ENCODE measurements at places on chromosomes 12 and 14.

GRCh38 chr12:89786177-89786810, 77.7 kb upstream of the ATP2B1 start:
- DNase-seq = no peak

DNA sequence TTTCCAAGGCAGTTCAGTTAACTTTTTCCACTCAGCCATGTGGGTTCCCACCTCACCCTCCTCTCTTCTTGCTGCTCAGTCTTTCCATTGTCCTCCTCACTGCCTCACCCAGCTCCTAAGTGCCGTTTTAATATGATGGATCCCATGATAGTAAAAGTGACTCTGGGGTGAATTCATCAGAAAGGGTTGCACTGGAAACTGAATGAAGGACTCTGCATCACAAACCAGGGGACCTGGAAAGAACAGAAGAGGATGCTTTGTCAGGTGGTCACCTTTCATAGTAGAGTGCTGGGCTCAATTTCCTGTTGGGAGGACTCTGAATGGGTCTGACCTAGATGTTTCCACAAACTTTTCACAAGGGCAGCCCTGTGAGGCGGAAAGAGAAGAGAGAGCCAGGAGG, 67.8 kb upstream of the SLC8A3 start:
- no peak for DNase-seq

- DNase-seq = no peak
Measured at GRCh38 chr14:77529963-77530362, 31.3 kb upstream of the ISM2 start.

GRCh38 chr12:15719230-15719629, 70.0 kb downstream of the EPS8 start:
- no peak for DNase-seq

DNA sequence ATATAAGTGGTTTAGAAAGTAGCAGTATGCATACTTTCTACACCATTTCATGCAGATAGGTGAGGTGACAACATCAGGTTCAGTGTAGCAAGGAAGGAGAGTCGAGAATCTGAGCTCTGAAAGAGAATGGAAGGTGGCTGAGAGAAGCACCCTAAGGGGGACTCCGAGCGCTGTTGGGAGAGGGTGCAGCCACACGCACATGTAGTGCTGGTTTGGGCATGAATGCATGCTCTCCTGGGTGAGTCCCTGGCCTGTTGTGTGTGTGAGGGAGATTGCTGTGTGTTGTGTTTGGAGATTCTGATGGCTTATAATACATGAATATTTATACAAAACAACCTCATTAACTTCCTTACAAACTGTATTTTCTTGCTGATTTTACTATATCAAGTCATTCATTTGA, 180.3 kb upstream of the LRIG3 start:
- no peak for DNase-seq

- no peak for DNase-seq
Measured at GRCh38 chr12:14410841-14411569, 45.5 kb downstream of the ATF7IP start.

GRCh38 chr12:131783915-131784541, 44.2 kb upstream of the MMP17 start:
- DNase-seq = no peak

GRCh38 chr12:93592641-93593406, 20.3 kb downstream of the SOCS2 start:
- no peak for DNase-seq

DNA sequence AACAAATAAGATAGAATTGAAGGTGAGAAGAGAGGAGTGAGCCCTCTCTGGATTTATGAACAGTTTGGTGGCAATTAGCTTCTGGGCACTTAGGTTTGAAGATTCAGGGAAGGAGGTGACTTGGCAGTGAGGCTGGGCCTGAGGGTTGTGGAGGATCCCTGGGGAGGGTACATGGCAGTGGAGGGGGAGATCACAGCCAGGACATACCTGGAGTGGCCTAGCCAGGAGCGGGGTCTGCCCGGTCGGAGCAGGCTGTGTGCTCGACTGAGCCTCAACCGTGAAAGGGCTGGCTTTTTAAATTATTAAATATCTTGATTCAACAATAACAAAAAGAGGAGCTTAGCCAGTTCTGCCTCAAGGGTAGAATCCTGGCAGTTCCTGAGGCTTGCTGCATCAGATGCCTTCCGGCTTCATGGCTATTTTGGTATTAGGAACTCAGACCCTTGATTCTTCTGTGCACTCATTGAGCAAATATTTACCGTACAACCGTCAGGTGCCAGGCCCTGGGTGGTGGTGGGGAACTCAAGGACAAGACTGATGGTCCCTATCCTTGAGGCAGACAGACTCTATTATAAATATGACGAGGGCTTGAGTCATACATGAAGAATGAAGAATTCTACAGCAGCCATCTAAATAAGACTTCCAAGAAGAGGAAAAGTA, 73.4 kb downstream of the SPTB start:
- DNase-seq = no peak

- DNase-seq = no peak
Measured at GRCh38 chr14:42806909-42807315, 1200.2 kb downstream of the LRFN5 start.

- no peak for DNase-seq
Measured at GRCh38 chr12:94254270-94254669, 105.9 kb downstream of the PLXNC1 start.

- DNase-seq = no peak
Measured at GRCh38 chr12:50785406-50786001, 21.6 kb downstream of the ATF1 start.

DNA sequence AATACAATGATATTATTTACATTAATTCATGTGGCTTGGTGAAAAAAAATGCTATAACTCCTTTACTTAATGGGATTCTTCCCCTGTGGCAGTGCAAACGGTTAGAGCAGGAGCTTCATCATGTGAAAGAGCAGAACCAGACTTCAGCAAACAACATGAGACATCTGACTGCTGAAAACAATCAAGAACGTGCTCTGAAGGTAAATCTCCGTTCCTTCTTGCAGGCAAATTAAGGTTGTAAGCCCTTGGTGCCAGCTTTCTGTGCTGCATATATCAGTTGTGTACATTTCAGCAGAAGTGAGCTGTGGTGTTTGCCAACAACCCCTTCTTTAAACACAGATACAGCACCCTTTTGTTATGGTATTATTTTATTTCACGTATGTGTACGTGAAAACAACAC, 171.7 kb downstream of the MIPOL1 start:
- no peak for DNase-seq
